ENCODE measurements at places on chromosomes 16 and 17.

DNA sequence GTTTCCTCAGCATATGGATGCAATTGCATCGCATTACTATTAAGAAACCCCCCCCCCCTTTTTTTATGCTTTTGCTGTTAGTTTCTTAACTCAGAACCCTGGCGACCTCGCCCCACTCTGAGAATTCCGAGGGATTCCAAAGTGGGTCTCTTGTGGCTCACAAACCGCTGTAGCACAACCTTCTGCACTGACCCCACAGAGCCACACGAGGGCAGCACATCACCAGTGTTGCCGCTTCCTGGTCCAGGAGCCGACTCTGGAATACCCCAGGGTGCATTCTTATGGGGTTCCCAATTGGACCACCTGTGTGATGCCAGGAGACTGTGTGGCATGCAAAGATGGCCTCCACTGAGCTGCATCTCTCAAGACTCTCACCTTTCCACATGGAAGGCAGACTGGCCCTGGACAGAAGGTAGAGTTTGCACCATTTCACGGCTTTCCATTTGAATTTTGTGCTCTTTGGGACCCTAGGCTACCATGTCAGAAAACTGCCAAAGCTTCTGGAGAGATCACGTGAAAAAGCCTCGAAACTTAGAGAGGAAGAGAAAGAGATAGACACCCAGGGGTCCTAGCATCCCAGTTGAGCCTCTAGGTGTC is 432.7 kb upstream of the ASIC2 start:
- no peak for DNase-seq

DNA sequence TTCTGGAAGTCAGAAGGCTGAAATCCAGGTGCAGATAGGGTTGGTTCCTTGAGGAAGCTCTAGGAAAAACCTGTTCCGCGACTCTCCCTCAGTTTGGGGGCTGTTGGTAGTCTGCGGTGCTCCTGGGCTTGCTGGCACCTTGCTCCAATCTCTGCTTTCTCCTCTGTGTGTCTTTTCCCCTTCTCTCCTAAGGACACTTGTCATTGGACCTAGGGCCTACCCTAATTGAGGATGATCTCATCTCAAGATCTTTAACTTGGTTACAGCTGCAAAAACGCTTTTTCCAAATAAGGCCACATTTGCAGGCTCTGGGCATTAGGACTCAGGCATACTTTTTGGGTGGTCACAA is 12.9 kb upstream of the CACNG4 start:
- no peak for DNase-seq

DNA sequence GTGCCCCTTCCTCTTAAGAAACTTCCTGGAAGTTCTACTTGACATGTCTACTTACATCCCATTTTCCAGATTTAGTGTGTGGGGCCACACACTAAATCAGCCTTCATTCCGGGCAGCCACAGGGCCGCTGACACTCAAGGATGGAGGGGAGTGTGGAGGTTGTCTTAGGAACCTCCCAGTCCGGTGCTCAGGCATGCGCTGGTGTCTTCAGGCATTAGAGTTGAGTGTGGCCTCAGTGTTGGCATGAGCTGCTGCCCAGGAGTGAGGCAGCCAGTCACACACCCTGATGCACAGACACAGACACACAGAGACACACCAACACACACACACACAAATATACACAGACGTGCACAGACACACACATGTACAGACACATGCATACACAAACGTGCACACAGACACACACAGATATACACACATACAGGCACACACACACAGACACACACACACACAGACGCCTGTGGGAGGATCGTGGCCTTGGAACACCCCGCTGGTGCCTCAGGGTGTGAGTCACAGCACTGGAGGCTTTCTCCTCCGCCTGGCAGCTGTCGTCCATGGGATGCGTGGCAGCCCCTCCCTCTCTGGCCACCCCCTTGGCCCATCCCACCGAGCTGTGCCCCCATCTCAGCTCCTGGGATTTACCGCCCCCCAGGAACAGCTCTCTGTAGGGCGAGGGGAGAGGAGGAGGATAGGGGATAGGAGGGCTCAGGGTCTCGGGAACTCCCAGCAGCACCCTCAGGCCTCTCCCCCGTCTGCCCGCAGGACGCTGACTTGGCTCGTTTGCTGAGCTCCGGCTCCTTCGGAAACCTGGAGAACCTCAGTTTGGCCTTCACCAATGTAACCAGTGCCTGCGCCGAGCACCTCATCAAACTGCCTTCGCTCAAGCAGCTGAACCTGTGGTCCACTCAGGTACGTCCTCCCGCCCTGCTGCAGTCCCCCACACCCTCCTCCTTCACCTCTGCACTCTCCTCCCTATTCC is 75.6 kb upstream of the PLCG2 start:
- no peak for DNase-seq

- DNase-seq = no peak
Observed at GRCh38 chr17:28125526-28126378, 83.3 kb downstream of the NLK start.

DNA sequence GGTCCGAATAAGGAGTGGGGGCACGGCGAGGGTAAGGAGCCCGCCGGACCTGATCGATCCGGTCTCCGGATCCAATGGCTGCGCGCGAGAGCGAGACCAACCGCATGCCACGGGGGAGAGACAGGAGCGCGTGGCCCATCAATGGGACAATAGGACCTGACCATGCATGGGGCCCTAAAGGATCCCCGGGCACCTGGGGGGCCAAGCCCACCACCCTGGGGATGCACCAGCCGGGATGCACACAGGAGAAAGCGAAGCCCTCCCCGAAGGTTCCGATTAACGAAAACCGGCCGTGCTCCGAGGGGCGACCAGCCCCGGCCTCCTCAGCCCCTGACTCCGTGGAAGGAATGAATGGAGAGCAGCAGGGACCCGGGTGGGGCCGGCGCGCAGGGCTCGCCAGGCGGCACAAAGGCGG is 525 bp downstream of the JPT1 start:
- no peak for DNase-seq

DNA sequence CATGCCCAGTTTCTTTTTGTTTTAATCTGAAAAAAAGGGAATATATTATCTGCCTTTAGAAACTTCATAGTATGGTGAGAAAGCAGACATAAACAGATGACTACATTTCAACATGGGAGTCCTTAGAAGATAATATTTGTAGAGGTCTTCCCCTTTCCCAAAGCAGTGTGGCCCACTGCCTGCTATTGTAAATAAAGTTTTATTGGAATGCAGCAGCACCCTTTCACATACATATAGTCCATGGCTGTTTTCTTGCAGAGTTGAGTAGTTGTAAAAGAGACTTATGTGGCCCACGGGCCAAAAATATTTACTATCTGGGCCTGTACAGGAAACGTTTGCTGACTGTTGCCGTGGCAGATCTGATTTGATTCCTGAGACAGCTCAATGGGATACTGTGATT is 8.5 kb downstream of the KATNIP start:
- no peak for DNase-seq

DNA sequence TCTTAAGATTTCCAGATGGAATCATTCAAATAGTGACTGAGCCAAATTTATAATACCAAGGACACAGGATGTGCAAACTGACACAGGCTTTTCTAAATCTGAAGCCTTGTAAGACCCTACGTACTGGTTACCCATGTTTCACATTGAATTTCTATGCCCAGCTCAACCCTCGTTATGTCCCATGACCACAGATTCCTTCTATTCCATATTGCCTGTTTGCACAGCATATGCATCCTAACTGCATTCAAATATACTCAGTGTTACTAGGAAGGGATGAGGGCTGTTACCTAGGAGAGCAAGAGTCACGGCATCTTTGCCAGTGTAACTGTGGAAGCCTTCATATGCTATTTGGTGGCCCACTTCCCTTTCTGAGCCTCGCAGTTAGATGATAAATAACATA is 305.2 kb downstream of the SHISA9 start:
- no peak for DNase-seq

- no peak for DNase-seq
Observed at GRCh38 chr17:20073055-20073979, 64.2 kb downstream of the SPECC1 start.

- no peak for DNase-seq
Observed at GRCh38 chr16:50297301-50298074, 31.1 kb downstream of the ADCY7 start.

- no peak for DNase-seq
Observed at GRCh38 chr17:6163612-6164333, 93.6 kb downstream of the WSCD1 start.

- DNase-seq = peak; percentile 65
Observed at GRCh38 chr17:50507871-50508572, at the start of gene MYCBPAP. Gene MYCBPAP (plus strand): TSS chr17:50508439. CDS start chr17:50508675, 236 bp downstream.

- no peak for DNase-seq
Observed at GRCh38 chr17:6706996-6707395, 6.2 kb downstream of the SLC13A5 start.

DNA sequence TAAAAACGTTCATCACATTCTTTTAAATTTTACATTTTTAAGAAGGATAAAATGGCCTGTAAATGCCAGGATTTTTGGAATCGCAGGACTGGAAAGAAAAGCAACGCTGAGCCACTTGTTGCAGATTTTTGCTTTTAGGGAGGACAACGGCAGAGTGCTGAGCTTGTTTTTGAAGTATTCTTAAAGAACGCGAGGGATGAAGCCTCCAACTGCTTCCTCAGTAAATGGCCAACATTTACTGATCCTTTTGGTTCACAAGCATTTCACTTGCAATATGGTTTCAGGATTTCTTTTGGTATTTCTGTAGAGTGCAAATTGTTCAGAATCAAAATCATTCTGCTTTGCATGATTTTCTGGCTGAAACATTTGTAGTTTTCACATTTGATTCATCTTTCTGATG is 2.8 kb upstream of the KRT23 start:
- no peak for DNase-seq

GRCh38 chr17:45123930-45124796 is 8.2 kb downstream of the PLCD3 start:
- no peak for DNase-seq

GRCh38 chr16:9148374-9149015 is 57.1 kb downstream of the HAPSTR1 start:
- DNase-seq = no peak

DNA sequence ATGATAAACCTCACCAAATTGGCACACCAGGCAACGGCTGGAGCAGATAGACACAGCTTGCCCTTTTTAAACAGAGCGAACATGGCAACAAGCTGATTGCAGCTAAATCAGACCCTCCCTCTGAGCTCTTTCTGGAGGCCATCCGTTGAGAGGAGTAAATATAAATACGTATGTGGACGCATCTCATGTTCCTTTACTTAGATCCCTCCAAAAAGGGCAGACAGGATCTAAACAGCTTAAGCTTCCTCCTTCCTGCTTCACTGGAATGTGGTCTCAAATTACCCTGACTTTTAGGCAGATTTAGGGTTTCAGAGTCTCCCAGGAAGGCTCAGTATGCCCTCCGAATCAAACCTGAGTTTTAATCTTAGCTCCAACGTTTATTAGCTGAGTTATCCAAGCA is 204.7 kb upstream of the GOT2 start:
- no peak for DNase-seq

DNA sequence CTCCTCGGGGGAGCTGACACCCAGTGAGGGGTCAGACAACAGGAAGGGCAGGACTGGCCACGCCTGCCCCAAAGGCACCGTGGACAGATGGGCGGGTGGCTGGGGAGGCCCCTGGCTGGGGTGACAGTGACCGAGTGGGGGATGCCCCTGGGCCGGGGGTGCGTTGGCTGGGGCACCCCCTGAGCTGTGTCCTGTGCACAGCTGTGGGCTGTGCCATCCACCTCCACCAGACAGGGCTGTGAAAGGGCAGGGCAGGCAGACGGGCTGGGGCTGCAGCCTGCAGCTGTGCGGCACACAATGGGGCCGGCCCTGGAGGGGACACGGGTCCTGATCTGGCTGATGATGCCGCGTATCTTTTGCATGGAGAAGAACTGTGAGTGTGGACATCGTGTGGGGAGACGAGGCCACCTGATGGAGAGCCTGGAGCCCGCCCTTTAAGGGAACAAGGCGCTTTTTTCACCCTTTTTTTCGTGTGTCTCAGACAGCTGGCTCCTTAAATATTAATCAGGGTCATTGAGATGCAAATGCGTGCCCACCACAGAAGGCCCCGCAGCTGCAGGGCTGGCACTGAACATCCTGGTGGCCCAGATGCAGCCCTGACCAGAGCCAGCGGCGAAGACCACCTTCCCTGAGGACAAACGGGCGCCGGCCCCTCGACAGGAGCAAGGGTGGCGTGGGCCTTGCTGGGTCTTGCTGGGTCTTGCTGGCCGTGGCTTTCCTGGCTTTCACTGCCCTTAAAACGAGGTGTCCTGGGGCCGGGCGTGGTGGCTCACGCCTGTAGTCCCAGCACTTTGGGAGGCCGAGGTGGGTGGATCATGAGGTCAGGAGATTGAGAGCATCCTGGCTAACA is 42.4 kb upstream of the GNG13 start:
- no peak for DNase-seq

GRCh38 chr17:44967026-44967906 is 837 bp downstream of the C1QL1 start:
- DNase-seq = no peak

DNA sequence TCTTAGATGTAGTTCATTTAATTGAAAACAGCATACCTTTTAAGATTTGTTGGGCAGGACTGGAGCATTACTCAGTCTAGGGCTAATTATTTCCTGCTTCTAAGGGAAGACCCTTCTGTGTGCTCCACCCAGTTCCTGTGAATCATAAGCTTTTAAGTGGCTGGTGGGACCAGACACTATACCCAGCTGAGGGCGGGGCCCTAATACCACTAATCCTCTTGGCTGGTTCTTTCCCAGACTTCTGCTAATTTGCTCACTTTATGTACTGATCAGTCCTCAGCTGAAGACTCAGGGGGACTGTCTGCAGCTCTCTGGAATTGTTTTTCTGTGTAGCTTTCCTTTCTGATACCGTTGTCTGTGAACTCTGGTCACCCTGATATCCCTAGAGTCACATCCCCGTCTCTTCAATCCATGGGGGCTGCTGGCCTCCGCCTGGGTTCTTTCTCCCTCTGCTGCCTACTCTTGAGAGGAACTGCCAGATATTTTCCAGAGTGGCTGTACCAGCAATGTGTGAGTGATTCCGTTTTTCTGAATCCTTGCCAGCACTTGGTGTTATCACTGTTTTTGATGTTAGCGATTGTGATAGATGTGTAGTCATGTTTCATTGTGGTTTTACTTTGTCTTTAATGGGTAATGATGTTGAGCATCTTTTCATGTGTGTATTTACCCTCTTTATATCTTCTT is 35.1 kb downstream of the MFSD11 start:
- peak; percentile 50 for DNase-seq

GRCh38 chr17:43755389-43755875 is 3.2 kb downstream of the SOST start:
- DNase-seq = no peak

GRCh38 chr17:28390984-28391383 is 15.0 kb downstream of the SLC46A1 start:
- no peak for DNase-seq

GRCh38 chr17:4475463-4475862 is 23.2 kb upstream of the SPNS2 start:
- DNase-seq = no peak

DNA sequence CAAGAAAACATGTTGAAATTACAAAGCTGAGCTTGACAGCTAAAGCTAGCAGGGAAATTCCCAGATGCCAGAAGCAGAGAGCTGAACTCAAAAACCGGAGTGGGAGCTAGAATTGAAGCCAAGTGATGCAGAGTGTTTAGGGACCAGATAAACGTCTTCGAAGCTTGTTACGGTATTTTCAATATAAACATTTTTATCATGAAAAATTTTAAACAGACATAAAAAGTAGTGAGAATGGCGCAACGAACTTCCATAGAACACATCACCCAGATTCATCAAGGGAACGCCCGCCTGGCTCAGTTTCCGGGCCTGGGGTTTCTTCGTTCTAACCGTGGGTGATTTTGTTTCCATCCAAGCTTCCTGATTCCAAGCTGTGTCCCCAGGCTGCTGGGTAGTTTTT is 18.1 kb downstream of the SPNS2 start:
- DNase-seq = no peak

Data from stimulated activated CD8-positive, alpha-beta memory T cell treated with anti-CD3 and anti-CD28 coated beads, Interleukin-12 subunit alpha, Interleukin-12 subunit beta, amount 100 ng/mL, for 1 hour (primary cell).